ENCODE measurements at places on chromosomes 13 and 19.

GRCh38 chr19:48492925-48493717, 18.5 kb downstream of the LMTK3 start:
- DNase-seq: no peak

DNA sequence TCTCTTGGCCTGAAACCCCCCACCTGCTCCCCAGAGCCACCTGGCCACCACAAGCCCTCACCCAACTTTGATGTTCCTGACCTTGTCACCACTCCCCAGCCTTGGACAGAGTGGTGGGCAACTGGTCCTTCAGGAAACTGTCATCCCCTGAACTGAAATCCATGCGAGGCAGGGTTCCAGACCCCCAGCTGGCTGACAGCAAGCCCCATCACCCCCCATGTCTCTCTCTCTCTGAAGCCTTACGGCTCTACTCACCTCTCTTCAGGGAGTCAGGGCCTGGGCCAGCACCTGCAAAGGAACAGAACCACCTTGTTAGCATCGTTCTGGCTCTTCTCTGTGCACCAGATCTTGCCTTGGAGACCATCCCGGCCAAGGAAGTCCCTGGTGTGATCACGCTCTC, 2.6 kb downstream of the LRFN1 start:
- no peak for DNase-seq

- no peak for DNase-seq
Measured at GRCh38 chr19:29952646-29953045, 10.6 kb downstream of the URI1 start.

GRCh38 chr19:21508198-21508597, 2.8 kb downstream of the ZNF429 start:
- DNase-seq: no peak

DNA sequence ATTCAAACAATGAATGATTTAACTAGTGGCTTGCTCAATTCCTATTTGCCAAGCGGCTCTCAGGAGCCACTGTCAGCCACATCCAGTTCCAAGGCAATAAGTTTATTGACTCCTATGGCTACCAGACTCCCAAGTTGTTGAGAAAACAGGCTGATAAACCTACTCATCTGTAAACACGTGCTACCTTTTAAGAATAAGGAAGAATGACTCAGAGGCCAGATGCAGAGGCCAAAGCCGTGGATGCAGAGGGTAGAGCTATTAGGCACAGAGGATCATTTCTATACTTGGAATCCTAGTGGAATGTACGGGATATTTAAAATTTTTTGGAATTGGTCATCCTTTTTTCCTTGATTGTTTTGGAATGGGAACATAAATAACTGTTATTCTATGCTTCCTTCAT, 1921.1 kb downstream of the OLFM4 start:
- peak; percentile 0 for DNase-seq

DNA sequence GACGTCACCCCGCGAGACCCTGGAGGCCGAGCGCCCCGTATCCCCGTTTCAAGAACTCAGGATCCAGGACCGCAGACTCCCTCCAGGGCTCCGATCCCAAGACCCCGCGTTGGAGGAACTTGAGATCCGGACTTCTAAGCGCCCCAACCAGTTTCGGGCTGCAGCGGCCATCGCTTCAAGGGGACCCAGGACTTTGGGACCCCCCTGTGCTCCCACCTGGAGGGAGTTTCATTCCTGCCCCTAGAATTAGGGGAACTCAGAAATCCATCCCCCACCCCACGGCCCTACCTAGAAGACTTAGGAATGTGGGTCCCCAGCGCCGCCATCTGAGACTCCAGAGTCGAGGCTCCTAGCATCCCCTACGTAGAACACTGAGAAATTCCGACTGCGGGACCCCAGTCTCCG, 400 bp downstream of the PLEKHG2 start:
- no peak for DNase-seq

Measured in HS-5 (cell line).